ENCODE measurements at places on chromosomes 5 and 9.
A peak's percentile ranks its signal among the peaks of the same experiment; 100 is the strongest.

- DNase-seq, result no peak
Observed at GRCh38 chr9:134059661-134060395, 8.0 kb downstream of the BRD3 start.

DNA sequence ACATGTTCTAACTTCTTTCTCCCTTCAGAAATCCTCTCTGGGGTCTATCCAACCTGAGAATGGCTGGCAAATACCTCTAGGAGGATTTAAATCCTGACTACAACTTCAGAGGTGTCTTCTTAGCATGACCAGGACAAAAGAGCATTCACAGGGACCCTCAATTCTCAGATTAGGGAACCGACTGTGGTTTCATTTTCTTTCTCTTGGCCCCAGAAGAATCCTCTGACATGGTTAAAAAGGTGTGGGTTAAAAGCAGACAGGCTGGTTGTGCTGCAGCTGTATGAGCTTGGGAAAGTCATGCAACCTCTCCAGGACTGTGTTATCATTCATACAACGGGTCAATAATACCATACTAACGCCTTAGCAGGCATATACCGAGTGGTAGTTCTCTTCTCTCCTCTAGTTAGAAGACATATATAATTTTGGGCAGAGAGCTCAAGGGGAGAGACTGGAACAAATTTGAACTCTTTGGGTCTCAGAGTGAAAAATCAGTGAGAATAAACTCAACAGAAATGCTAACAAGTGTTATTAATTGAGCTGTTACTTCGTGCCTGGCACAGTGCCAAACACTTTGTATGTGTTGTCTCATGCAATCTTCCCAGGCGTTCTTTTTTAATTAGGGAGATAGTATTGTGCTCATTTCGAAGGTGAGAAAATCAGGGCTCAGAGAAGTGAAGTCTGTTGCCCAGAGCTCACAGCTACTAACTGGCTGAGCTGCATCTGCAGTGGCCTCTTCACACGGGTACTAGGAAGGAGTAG is 35.2 kb downstream of the INSYN2B start:
- no peak for DNase-seq

DNA sequence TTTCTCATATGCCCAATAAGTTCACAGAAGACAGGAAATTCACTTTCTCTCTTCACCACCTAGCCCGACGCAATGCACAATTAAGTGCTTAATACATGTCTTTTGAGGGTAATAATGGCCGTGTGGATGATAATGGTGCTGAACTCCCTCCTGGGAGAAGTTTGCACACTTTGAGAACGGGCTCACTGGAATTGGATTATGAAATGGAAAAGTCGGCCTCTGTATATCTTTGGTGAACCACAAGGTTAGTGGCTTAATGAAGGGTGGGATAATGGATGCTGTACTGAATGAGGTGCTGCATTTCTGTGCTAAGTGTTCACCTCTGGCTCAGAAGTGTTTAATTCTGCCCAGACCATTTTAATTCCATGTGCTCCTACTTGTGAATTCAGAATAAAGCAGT is 207.5 kb downstream of the IRX2 start:
- DNase-seq, result no peak

DNA sequence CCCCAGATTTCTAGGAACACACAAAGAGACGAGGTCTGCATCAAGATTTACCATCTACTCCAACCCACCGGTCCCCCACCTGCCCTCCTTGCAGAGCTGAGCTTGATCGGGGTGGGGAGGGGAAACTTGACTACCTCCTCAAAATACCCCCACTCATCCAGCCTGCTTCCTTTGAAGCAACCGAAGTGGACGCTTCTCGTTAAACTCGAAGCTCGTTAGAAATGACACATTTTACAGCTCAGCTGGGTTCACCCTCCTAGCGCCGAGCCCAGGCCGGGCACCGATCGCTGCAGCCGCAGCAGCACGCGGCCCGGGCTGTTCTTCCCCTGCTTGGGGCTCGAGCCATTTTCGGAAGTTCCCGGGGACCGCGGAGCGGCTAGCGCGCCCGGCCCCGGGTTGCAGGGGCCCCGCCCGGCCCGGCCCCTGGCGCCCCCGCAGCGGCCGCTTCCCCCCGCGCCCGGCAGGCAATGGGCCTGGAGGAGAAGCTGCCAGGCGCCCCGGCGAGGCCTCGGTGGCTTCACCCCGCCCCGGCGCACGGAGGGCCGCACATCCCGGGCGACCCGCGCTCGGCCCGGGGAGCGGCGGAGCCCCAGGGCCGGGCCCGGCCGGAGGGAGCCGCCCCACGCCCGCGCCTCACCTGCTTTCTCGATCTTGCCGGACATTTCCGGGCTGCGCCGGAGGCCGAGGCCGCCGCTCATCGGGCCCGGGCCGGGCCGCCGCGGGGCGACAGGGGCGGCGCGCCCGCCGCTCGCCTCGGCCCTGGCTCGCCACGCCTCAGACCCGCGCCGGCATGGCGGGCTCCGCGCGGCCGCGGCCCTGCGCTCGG is 530 bp downstream of the RAPGEF1 start:
- no peak for DNase-seq

DNA sequence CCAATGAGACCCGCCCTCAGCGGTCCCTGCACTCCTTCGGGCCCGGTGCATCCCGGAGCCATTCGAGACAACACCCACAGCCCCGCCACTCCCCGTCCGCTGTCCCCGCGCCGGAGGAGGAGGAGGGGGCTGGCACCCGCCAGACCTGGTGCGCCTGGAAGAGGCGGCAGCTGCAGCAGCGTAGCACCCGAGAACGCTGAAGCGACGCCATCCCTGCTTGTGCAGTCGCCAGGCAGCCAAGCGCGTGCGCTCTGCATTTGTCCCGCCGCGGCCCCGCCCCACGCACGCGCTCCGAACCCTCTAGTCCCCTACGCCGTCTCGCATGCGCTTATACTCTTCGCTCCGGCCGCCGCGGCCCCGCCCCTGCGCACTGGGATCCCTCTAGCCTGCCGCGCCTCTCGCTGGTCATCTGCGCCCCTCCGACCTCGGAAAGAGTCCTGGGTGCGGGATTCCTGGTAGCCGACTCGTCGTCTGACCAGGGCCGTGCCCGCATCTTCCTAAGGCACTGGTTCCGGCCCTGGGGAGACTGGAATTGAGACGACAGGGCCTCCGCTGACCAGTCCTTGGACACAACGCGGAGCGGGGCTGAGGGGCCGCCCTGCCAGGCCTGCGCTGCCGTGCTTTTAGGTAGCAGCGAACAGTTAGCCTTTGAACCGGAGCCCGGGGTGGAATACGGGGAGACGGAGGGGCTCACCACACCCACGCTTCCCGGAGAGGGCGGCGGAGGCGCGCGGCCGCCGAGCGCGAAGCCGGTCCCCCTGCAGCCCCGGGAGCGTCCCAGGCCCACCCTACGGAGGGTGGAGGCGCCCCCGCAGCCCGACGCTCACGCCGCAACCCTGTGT is at the start of gene MRNIP:
Gene MRNIP (minus strand): TSS at position 232 of the 842 bp plus-strand sequence. CDS start 21 bp downstream, at position 211.
- peak; percentile 83 for DNase-seq

DNA sequence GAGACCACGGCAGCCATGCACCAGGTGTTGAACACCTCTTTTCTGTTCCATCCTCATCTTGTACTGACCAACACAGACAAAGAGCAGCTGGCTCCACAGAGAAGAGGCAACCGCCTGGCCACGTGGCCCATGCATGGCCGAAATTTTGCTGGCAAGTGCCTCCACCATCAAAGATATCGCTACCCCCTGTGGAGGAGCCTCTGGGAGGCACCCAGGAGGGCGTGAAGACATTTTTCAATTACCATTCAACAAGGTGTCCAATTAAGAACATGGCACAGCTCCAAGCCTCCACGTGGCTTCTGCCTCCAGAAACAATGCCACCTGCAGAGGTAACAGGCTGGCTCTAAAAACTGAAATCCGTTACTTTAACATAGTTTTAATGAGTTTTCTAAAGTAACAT is 54.4 kb upstream of the CKS2 start:
- no peak for DNase-seq

DNA sequence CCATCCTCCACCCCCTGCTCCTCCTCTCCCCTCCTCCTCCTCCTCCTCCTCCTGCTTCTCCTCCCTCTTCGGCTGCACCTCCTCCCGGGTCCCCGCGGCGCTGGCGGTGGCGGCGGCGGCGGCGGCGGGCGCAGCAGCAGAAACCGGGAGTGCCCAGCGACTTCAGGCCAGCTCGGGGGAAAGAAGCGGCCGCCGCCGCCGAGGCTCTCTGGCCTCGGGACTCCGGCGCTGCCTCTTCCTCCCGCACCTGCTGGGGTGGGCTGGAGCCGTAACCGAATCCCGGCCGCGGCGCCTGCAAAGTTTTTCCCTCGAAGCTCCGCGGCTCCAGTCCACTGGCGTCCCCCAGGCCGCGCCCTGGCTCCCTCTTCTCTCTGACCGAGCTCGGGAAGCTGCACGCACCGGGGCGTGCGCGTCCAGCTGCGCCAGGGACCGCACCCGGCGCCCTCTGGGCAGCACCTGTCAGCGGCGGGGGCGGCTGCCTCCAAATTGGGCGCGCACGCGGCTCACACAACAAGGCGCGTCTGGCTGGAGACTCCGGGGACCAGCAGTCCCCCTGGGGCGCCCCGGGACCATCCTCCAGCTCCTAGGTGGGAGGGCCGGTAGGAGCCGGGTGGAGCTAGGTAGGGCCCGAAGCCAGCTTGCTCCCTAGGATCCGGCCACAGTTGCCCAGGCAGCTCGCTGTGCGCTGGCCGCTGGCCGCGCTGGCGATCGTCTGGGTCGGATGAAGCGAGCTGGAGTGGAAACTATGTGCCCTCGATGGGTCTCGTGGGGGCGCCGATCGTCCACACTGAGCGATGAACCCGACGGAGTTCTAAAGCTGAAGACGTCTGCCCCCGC is at the start of gene MCTP1:
Gene MCTP1 (minus strand): TSS at position 523 of the 837 bp plus-strand sequence.
- DNase-seq, result no peak

- DNase-seq, result no peak
Observed at GRCh38 chr9:77809552-77809951, 161.4 kb upstream of the GNA14 start.

DNA sequence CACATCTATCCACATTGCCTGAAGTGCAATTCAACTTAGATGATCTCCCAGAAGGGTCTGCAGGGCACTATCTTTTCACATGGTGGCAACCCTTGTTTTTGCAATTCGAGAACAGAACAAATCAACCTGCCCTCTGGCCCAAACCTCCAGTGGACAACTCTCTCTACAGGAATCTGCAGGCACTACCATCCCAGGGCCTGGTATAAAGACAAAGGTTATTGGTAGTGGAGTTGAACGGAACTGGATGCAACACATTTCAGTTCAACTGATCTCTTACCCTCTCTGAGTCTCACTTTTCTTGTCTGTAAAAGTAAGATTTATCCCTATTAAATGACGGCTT is 153.2 kb upstream of the EGFLAM start:
- no peak for DNase-seq

DNA sequence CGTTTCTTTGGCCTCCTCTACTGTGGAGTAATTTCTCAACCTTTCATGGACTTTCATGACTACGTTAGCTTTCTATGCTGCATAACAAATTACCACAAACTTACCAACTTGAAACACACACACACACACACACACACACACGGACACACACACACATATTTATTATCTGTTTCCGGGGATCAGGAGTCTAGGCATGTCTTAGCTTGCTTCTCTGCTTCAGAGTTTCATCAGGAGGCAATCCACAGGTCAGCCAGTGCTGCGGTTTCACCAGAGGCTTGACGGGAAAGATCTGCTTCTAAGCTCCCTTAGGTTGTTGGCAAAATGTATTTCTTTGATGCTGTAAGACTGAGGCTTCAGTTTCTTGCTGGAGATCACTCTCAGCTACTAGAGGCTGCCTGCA is 59.0 kb upstream of the C9orf72 start:
- DNase-seq, result no peak

GRCh38 chr5:36637516-36637915 is 31.1 kb downstream of the SLC1A3 start:
- no peak for DNase-seq

DNA sequence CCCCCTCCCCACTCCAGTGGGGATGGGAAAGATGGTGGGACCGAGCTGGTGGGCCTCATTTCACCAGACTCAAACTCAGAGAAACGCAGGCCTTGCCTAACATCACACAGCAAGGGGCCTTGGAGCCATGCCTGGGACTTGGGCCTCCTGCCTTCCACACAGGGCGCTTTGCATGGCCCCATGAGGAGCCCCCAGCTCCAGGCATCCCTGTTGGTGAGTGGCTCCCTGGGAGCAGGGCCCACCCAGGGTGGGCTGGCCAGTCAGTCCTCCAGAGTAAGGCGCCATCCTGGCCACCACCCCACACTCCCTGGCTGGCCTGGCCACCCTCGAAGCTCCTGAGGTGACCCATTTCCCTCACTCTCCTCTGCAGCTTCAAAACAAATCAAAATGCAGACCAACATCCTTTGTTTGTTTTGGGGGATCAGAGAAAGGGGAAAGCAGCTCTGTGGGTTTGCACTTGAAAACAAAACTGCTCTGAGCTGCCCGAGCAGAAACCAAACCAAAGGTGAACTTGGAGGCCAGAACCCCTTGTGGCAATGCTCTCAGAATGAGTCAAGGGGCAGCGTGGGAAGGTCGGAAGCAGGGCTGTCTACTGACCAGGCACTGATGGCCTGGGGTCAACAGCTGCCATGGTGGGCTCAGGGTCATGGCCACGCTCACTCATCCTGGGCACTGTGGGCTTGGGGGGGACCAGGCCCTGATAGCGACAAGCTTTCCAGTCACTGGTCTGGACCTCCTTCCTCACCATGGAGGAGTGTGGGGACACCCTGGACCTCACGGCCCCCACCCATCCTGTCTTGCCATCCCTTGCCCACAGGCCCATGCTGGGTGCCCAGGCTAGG is 37.0 kb upstream of the VDAC1 start:
- no peak for DNase-seq

DNA sequence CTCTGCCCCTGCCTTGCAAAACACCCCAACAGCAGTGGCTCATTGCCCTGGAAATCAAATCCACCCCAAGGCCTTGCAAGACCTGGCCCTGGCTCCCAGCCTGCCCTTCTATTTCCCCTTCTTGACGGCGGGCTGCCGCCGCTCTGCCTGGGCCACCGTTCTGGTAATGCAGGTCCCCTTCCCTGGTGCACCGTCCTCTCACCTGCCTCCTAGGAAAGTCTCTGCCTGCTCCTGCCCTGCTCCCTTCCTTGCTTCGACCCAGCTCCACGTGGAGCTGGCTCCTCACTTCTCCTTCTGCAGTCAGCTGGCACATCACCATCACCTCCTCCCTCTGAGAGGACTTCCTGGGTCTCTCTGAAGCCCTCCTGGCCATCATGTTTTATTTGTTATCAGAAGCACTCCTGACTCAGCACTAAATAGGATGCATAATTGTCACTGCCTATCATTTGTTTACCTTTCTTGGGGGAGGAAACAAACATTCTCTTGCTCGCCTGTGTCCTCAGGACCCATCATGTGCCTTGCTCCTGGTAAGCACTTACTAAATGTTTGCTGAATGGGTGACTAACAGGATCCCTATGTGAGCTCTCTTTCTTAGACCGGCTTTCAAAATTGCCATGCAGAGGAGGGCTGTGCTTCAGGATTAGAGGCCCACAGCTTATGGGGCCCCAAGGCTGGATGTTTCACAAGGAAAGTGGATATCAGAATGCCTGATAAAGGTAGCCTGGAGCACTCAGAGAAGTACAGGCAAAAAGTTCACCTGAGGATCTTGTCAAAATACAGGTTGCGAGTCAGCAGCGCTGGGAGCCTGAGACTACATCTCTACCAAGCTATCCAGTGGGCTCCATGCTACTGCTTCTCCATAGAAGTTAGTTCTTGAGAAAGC is 19.6 kb upstream of the C5orf47 start:
- no peak for DNase-seq

DNA sequence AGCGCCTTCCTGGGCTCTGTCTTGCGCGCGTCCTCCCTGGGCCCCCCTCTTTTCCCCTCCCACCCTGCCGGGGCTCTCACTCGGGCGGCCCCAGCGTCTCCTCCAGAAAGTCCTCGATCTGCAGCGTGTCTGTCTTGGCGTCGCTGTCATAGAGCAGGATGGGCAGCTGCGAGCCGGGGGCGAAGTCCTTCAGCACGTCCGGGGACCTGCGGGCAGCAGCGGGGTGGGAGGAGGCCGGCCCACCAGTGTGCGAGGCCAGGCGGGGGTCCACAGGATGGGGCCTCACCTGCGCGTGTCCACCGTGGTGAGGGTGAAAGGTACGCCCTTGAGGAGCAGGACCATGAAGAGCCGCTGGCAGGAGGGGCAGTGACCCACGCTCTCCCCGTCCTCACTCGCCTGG is 1.0 kb downstream of the CLIC3 start:
- no peak for DNase-seq
